Motor neuron (in vitro differentiated cells): ENCODE measurements at places on chromosomes 4 and X.

GRCh38 chr4:17310269-17310652 is 201.6 kb downstream of the QDPR start:
- ATAC-seq, result no peak

- ATAC-seq, result peak; percentile 44
These were observed 224.9 kb downstream of the KIT start for GRCh38 chr4:54882616-54883015.

DNA sequence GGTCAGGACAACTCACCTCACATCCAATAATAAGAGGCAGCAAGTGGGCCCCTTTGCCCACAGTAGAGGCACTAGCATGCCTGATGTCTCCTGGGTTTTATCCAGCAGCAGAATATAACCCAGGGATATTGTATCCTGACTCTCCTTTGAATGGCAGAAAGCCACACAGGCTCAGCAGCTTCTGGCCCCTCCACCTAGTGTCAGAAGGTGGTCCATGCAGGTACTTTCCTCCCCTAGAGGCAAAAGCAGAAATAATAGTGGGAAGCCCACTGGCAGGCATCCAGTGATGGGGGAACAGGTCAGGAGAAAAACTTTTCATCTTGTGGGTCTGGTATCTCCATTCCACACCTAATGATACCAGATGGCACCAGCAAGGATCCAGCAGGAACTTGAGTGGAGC is 75.5 kb upstream of the IRS4 start:
- no peak for ATAC-seq

- no peak for ATAC-seq
These were observed 133.6 kb upstream of the MAMLD1 start for GRCh38 chrX:150229481-150229880.

DNA sequence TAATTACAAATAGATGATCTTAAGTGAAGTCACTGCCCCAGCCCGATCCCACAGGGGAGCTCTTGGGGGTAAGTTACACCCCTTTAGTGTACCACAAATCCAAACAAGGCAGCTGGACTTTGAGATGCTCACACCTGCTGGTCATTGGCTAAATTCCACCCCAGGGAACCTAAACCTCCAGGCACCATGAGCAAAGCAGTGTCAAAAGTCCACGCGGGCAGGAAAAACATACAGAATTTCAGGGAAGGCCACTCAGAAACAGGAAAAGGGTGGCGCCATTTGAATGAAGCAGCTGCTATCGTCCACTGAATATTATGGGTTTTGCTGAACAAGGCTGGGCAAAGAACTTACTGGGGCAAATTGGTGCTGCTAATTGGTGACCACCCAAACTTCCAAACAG is 30.9 kb downstream of the SUPT20HL1 start:
- ATAC-seq, result no peak

DNA sequence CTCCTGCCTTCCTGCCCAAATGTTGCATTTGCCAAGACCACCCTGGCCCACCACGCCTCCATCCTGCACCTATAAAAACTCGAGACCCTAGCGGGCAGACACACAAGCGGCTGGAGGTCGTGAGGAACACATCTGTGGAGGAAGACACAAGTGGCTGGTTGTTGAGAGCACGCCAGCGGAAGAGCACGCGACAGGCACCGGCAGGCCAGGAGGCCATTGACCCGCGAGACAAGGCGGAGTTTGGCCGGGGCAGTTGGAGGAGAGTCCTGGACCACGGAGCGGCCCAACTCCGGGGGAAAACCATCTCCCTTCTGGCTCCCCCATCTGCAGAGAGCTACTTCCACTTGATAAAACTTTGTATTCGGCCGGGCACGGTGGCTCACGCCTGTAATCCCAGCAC is 115.2 kb upstream of the AGA start:
- no peak for ATAC-seq

- ATAC-seq, result peak; percentile 96
These were observed 45.4 kb upstream of the GNPDA2 start for GRCh38 chr4:44771789-44772188.

GRCh38 chrX:49947781-49948180 is 25.4 kb downstream of the CLCN5 start:
- ATAC-seq, result no peak

GRCh38 chr4:123709336-123709735 is 312.7 kb downstream of the SPRY1 start:
- no peak for ATAC-seq

- ATAC-seq, result no peak
These were observed 9.1 kb downstream of the HTRA3 start for GRCh38 chr4:8278421-8279287.

DNA sequence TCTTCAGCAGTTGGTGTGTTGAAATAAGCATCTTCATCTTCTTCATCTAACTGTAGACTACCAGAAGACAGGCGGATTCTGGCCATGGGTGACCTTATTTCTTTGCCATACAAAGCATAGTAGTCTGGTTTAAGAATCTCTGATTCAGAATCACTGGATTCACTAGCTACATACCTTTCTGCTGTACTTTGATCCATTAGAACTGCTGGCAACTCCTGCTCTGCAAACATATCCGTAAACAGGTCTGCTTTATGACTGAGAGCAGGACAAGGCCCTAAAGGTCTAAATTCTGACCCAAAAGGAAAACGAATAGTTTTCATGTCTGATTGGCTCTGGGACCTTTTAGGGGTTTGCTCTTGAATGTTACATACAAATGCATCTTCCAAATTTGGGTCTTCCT is 49.9 kb downstream of the FRMD7 start:
- ATAC-seq, result no peak

DNA sequence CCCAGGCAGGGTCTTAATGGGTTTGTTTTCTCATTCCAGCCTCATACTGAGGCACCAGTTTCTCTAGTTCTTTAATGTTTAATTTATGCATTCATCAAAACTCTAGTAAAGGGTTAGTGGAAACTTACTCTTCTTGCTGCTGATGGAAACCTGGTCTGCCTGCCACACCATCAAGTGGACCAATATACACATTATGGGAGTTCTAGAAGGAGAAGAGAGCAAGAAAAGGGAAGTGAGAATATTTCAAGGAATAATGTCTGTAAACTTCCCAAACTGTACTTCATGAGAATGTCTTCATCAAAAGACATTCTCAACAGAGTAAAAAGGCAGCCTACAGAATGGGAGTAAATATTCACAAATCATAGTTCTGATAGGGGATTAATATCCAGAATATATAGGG is 20.9 kb upstream of the DHX15 start:
- ATAC-seq, result no peak

DNA sequence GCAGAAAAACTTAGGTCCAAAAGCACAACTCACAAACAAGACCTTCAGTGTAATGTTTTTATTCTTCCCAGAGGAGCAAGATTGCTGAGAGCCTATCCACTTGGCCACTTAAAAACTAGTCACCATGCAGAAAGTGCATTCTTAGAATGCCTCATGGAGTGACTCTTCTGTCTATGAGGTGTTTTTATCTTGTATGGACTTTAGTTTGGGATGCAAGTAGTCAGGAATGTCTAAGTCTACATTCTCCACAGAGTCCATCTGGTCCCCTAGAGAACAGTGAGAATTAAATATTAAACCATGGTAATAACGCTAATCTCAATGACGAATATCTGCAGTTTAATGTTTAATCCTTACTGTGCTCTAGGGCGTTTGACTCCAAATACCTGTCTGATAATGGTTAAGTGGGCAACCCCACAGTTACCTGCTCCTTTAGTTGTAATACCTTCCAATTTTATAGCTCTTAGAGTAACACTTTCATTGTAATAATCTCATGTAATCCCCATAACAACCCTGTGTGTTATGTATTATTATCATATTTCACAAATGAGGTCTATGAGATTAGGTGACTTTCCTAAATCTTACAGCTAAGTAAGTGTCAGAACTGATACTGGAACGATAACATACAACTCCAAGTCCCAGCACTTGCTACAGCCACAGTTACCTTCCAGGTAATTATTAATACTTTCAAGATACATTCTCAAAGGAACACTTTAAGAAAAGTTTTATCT is 235.6 kb upstream of the JADE1 start:
- no peak for ATAC-seq

DNA sequence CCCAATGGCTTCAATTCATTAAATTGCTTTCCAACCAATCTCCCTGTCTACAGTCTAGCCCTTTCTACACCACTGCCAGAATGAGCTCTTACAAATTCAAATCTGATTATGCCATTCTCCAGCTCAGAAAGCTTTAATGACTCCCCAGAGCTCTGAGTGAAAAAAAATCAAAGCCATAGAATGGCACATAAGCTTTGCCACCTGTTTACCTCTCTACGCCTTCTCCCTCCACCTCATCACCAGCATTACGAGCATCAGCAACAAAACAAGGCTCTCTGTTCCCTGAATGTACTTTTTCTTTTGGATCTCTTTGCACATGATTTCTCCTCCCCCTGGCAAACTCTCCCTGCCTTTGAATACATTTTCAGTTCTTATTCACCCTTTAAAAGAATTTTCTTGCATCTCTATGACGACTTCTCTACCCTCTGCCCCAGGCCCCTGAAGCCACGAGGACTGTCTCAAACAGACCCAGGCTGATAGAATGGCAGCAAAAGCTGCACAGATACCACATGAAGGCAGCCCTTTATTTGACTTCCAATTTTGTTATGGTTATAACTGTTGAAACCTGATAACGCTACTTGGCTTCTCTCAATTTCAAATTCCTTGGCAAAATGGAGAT is 516.0 kb downstream of the PCDH7 start:
- ATAC-seq, result peak; percentile 87

DNA sequence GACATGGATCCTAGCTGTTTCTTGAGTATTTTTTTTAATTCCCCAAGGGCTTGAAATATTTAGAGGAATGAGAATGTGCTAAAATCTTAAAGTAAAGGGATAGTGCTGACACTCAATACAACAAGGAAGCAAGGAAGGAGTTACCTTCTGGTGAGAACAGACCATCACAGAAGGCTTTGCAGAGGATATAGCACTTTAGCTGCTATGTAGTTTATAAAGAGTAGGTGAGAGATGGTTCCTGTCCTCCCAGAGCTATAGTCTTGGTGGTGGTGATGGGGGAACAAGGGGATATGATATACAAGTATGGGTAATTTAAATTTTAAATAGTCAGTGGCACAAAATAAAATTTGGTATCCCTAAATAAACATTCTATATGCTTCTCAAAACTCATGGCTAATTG is 47.6 kb downstream of the MTHFD2L start:
- no peak for ATAC-seq

DNA sequence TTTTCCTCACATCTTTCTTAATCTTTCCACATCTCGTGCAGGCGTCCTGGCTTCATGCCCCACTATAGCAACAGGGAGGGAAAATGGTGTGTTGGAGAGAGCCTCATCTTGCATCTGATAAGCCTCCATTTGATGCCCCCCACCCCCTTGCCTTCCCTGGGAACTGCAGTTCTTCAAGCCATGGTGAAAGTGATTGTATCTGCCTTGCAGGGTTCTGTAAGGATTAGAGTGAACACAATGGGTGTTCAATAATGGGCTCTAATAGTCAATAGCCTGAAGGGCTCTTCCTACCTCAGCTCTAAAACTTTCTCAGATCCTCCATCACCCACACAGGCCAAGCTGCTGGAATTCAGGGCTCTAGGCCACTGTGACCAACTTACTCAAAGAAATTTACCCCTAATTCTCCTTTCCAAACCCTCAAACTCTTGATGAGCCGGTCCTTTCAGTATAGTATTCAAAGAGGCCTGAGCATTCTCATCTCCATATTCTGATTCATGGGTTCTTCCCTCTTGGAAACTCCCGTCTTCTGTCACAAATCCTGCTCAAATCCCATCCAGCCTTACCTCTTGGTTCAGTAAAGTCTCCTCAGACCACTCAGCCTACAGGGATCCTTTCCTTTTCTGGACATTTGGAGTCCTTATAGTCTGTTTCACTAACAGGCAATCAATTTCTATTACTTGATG is 128.3 kb upstream of the TRIM2 start:
- ATAC-seq, result no peak

- ATAC-seq, result no peak
These were observed 103.3 kb downstream of the GPM6A start for GRCh38 chr4:175708739-175709138.

GRCh38 chr4:173866322-173867026 is 336.4 kb upstream of the HAND2 start:
- peak; percentile 93 for ATAC-seq

DNA sequence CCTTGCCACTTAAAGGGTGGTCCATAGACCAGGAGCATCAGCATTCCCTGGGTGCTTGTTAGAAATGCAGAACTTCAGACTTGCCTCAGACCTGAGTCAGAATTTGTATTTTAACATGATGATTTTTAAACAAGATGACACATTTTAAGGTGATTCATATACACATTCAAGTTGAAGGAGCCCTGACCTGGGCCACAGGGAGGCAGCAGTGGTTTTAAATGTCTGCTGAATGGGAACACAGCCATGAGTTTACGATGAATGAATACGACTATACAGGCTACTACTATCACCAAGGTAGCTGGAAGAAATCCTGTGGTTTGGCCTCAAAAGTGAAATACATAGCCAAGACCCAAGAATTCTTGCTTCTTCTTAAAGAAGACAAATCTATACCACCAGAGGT is 2.9 kb downstream of the HDAC8 start:
- no peak for ATAC-seq

- ATAC-seq, result peak; percentile 38
These were observed 37.1 kb downstream of the VEGFC start for GRCh38 chr4:176755613-176756012.

DNA sequence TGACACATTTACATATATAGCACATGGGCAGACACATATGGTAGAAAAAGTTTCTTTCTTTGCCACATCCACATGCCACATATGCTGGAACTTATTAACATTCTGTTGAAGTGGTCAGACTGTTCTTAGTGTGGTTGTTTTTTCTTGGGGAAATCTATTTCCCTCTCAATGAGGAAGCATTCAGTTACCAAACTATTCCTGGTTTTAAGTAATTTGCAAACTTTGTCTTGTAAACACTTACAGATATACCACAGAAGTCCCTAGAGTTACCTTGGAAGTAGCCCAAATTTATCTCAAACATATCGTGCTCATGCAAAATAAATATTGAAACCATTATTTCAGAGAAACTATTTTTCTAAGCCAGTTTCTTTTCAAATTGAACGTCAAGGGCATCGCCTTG is 625.5 kb upstream of the INTU start:
- no peak for ATAC-seq

DNA sequence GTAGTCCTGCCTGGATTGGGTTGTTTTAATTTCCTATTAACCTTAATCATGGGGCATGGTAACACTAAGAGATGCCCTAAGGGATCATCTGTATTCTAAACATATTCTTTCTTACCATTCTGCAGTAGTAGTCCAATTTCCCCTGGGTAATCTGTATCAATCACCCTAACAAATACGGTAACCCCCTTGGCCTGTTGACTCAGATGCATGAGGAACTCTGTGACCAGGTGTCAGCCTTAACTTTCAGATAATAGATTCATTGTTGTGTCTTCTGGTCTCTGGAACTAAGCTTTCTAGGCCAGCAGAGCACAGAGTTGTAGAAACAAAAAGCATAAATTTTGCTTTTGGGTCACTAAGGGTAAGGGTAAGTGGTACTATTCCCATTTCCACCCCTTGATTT is 13.1 kb upstream of the BANK1 start:
- no peak for ATAC-seq
